Heart right ventricle (tissue), 16 donors: ENCODE measurements at places on chromosomes 1 and 21. TPM values are rescaled to one million over a fixed set of nuclear protein-coding genes. Genes with fewer than 3 reads are reported as not detected.

GRCh38 chr1:231927431-231927830 is 300.8 kb downstream of the DISC1 start:
- DNase-seq: peak; percentile 70
- H3K36me3 ChIP-seq: no peaks in the 10 kb centered on the region
- no peak overlapping the region for H3K4me3 ChIP-seq
- H3K27me3 ChIP-seq: no peaks in the 10 kb centered on the region
- peak overlapping the region; percentile 53 for H3K27ac ChIP-seq

- peak; percentile 81 for DNase-seq
- H3K36me3 ChIP-seq: no peaks in the 10 kb centered on the region
- no peaks in the 10 kb centered on the region for H3K27me3 ChIP-seq
- peaks cover 1% of the 10 kb centered on the region for H3K4me1 ChIP-seq
- no peak overlapping the region for H3K4me3 ChIP-seq
Measured at GRCh38 chr1:206461602-206462455, 8.4 kb upstream of the IKBKE start.

DNA sequence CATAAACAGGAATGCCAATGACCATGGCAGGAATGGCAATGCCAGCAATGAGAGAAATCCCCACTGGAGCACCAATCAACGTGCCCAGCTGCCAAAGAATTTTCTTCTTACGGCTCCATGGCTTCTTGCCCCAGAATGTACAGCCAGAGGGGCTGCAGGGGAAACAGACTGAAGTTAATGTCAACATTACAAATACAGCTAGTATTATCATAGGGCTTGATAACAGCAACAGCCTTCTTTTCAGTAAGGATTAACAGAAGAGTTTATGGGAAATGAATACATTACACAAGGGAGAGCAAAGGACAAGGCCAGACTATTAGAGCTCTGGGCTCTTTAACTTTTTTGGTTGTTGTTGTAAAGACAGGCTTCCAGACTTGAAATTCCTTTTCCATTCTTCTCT is 18.2 kb downstream of the RNF19B start:
- peaks cover 3% of the 10 kb centered on the region for H3K4me1 ChIP-seq
- DNase-seq: no peak
- H3K4me3 ChIP-seq: no peak overlapping the region
- peaks cover 71% of the 10 kb centered on the region for H3K36me3 ChIP-seq
- no peak overlapping the region for H3K27ac ChIP-seq
- no peaks in the 10 kb centered on the region for H3K27me3 ChIP-seq

GRCh38 chr1:2348346-2349325 is 42.7 kb downstream of the MORN1 start:
- no peak overlapping the region for H3K4me3 ChIP-seq
- no peaks in the 10 kb centered on the region for H3K27me3 ChIP-seq
- H3K4me1 ChIP-seq: peaks cover 9% of the 10 kb centered on the region
- DNase-seq: peak; percentile 3
- no peaks in the 10 kb centered on the region for H3K36me3 ChIP-seq

DNA sequence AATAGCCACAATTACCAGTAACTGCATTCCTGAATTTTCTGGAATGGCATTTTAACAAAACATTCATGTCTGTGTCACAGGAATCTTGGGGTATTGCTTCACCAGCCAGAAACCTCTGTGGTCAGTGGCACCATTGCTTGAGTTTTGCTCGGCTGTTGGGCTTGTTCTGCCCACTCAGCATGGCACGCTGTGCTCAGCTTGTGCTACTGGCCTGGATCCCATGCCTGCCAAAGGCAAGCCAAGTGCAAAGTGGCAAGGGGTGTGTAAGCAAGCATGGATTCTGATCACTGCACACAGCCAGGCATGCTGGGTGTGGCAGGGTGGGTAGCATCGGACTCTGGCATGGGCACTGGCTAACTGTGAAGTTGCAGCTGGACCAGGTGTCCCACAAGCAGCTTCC is 1150.9 kb downstream of the MRPL39 start:
- H3K36me3 ChIP-seq: no peaks in the 10 kb centered on the region
- H3K4me3 ChIP-seq: no peak overlapping the region
- no peak for DNase-seq
- H3K27me3 ChIP-seq: no peaks in the 10 kb centered on the region
- H3K27ac ChIP-seq: no peak overlapping the region

DNA sequence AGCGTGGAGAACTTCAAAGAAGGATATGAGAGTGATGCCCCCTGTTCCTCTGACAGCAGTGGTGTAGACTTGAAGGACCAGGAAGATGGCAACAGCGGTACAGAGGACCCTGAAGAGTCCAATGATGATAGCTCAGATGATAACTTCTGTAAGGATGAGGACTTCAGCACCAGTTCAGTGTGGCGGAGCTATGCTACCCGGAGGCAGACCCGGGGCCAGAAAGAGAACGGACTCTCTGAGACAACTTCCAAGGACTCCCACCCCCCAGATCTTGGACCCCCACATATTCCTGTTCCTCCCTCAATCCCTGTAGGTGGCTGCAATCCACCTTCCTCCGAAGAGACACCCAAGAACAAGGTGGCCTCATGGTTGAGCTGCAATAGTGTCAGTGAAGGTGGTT is 14.0 kb downstream of the CERS2 start:
- no peaks in the 10 kb centered on the region for H3K4me1 ChIP-seq
- no peaks in the 10 kb centered on the region for H3K36me3 ChIP-seq
- no peak overlapping the region for H3K4me3 ChIP-seq
- H3K27ac ChIP-seq: no peak overlapping the region
- no peak for DNase-seq

DNA sequence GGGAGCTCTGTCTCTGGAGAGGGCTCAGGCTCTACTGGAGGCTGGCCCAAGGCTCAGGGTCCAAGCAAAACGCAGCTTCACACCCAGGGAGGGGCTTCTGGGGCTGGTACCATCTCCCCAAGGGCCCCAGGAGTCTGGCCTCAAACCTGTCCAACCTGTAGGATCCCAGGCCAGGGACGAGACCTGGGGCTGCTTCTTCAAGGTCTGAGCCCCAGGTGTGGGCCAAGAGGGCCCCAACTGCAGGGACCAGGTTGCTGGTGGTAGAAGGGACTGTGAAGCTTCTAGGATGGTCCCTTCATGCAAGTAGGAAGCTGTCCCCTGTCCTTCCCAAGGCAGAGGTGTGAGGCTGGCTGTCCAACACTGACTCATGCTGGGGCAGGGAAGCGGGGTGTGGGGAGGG is 7.8 kb upstream of the MMEL1 start:
- DNase-seq: no peak
- H3K4me3 ChIP-seq: no peak overlapping the region
- no peak overlapping the region for H3K27ac ChIP-seq
- H3K27me3 ChIP-seq: no peaks in the 10 kb centered on the region

Gene TCP10L
- 3.8 TPM for total RNA-seq

Gene TNFRSF9
- not detected for total RNA-seq

Gene KIAA1614
- total RNA-seq: 8.9 TPM

DNA sequence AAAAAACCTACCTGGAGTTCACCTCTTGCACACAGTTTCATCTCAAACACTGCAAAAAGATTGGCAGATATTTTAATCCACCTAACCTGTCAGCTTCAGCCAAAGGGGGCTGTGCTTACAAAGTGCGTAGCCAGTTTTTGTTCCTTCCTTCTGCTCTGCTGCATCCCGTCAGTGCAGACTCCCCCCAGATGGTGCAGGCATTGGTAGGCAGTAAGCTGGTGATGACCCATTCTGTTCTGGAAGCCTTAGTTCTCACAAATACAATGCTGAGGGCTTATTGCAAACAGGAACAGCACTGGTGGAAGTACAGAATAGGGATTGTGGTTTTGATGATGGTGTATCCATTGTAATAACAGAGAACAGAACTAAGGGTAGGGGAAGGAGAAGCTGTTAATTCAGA is 239.5 kb downstream of the RYR2 start:
- H3K4me3 ChIP-seq: no peak overlapping the region
- no peak overlapping the region for H3K27ac ChIP-seq
- H3K27me3 ChIP-seq: no peaks in the 10 kb centered on the region
- DNase-seq: no peak
- peaks cover 20% of the 10 kb centered on the region for H3K4me1 ChIP-seq

Gene DCAF8
- total RNA-seq: 160 TPM

- no peak overlapping the region for H3K27ac ChIP-seq
- no peaks in the 10 kb centered on the region for H3K27me3 ChIP-seq
- no peaks in the 10 kb centered on the region for H3K36me3 ChIP-seq
- DNase-seq: no peak
- H3K4me3 ChIP-seq: no peak overlapping the region
Measured at GRCh38 chr1:74641876-74642275, 31.7 kb downstream of the ERICH3 start.

DNA sequence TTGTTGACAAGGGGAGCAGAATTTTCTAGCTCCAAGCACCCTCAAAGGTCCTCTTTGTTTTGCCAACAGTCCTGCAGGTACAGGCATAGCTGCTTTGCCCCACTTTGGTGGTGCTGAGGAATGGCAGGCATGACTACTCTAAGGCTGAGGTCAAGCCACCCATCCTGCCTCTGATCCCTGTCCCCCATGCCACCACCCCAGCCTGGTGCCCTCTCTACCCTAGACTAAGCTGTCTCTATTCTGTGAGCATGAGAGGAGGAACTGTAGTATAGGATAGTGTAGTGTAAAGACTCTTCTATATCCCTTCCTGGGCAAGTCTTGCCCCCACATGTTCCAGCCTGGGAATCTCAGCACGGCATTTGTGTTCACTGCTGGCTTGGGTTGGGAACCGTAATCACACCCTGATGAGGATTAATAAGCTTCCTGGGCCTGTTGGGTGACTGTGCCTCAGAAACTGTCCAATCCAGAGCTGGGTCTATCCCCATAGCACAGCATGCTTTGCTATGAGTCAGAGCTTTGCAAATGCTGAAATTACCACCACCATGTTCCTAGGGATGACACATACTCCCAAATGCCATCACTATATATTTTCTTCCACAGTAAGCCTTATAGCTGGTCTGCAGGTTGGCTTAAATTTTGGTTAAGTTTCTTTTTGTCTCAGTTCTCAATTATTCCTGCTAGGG is 105.7 kb upstream of the PPP2R5A start:
- H3K4me1 ChIP-seq: no peaks in the 10 kb centered on the region
- no peaks in the 10 kb centered on the region for H3K36me3 ChIP-seq
- no peak for DNase-seq

GRCh38 chr1:181075766-181076350 is 12.6 kb upstream of the IER5 start:
- peaks cover 5% of the 10 kb centered on the region for H3K4me1 ChIP-seq
- no peaks in the 10 kb centered on the region for H3K27me3 ChIP-seq
- H3K36me3 ChIP-seq: no peaks in the 10 kb centered on the region
- no peak for DNase-seq
- H3K27ac ChIP-seq: no peak overlapping the region
- H3K4me3 ChIP-seq: no peak overlapping the region

Gene SLAMF9
- total RNA-seq: not detected

DNA sequence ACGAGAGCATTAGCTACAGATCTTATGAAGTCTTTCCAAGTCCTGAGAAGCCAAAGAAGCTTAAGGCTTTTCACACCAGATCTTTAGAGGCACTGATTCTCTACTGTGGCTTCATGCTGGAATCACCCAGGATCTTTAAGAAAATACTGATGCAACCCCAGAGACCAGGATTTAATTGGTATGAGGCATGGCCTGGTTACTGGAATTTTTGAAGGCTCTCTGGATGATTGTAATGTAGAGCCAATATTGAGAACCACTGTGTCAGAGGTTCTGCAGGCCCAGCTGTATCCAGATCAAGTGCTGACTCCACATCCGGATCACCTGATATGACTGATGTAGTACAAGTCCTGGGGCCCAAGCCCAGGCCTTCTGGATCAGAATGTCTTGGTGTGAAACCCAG is 105.7 kb downstream of the PLPPR5 start:
- no peak overlapping the region for H3K4me3 ChIP-seq
- no peaks in the 10 kb centered on the region for H3K36me3 ChIP-seq
- DNase-seq: no peak
- no peak overlapping the region for H3K27ac ChIP-seq

- no peak overlapping the region for H3K27ac ChIP-seq
- no peak for DNase-seq
- no peaks in the 10 kb centered on the region for H3K4me1 ChIP-seq
- no peaks in the 10 kb centered on the region for H3K36me3 ChIP-seq
- peaks cover 35% of the 10 kb centered on the region for H3K27me3 ChIP-seq
- H3K4me3 ChIP-seq: no peak overlapping the region
Measured at GRCh38 chr1:36602184-36602583, 119.5 kb upstream of the CSF3R start.

DNA sequence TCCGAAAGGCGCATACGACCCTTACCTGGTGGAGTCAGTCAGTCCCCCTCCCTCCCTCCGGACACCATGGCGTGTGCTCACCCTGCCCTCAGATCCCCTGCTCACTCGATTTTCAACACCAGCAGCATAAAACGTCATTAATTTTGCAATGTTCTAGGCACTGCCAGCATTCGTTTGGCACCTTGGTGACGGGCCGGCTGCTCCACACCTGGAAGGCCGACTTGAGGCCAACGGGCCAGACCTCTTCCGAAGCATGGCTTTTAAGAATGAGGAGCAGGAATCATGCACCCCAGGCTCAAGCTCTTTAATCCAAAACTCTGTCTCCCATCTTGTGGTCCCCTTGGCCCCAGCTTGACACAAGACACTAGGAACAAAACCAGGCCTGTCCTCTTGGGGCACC is 33.1 kb downstream of the NPHP4 start:
- no peak for DNase-seq
- no peak overlapping the region for H3K4me3 ChIP-seq
- peaks cover 43% of the 10 kb centered on the region for H3K36me3 ChIP-seq

Gene E2F2
- total RNA-seq: 0.07 TPM

GRCh38 chr1:64100791-64101190 is 102.6 kb upstream of the UBE2U start:
- H3K4me3 ChIP-seq: no peak overlapping the region
- no peaks in the 10 kb centered on the region for H3K27me3 ChIP-seq
- no peak overlapping the region for H3K27ac ChIP-seq
- H3K36me3 ChIP-seq: no peaks in the 10 kb centered on the region
- peaks cover 14% of the 10 kb centered on the region for H3K4me1 ChIP-seq
- no peak for DNase-seq

Gene DCDC2B
- total RNA-seq: not detected

- H3K36me3 ChIP-seq: no peaks in the 10 kb centered on the region
- H3K27me3 ChIP-seq: no peaks in the 10 kb centered on the region
- no peak overlapping the region for H3K27ac ChIP-seq
- no peak overlapping the region for H3K4me3 ChIP-seq
- no peak for DNase-seq
Measured at GRCh38 chr1:227937838-227938145, 9.9 kb downstream of the WNT9A start.

DNA sequence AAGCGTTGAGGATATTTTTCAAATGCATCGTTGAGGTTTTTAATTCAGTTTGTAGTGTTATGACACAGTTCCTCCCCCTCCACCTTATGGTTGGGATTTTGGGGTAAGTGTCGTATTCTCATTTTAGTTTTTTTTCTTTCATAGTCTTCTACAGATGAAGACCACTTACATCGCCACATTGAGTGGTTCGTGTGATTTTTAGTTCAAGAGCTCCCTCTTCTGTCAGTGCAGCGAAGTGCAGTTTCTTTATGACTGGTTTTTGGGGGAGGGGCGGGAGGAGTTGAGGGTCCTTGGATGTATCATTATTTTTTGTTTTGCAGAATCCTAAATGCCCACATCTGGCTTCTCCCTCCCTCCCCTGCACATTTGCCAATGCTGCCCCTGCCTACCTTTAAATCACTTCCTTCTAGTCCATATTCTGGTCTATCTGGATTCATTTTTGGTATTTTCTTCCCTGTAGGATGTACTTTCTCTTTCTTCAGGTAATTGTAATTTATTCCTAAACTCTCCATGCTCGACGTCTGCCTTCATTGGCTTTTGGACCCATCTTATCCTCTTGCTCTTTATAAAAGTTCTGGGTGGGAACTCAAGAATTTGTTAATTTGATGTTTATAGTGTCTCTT is 433.1 kb downstream of the CAMTA1 start:
- no peak overlapping the region for H3K4me3 ChIP-seq
- DNase-seq: no peak
- H3K36me3 ChIP-seq: no peaks in the 10 kb centered on the region
- no peaks in the 10 kb centered on the region for H3K4me1 ChIP-seq
